ENCODE measurements at places on chromosomes 16 and 17.

DNA sequence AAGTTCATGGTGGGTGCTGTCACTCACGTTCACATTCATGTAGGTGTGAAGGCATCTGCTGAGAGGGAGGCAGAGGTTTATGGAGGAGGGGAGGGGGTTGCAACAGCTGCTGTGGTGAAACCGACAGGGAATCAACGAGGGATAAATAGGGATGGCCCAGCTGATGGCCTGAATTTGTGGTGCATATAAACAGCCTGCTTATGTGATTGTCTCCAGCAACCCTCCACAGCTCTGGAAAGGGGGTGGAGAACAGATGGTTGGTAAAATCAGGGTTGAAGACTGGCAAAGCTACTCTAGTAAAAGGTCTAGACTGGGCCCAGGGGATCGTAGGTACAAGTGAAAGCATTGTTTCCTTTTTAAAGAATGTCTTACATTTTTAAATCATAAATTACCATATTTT is 53.7 kb downstream of the IQCK start:
- no peak for DNase-seq

DNA sequence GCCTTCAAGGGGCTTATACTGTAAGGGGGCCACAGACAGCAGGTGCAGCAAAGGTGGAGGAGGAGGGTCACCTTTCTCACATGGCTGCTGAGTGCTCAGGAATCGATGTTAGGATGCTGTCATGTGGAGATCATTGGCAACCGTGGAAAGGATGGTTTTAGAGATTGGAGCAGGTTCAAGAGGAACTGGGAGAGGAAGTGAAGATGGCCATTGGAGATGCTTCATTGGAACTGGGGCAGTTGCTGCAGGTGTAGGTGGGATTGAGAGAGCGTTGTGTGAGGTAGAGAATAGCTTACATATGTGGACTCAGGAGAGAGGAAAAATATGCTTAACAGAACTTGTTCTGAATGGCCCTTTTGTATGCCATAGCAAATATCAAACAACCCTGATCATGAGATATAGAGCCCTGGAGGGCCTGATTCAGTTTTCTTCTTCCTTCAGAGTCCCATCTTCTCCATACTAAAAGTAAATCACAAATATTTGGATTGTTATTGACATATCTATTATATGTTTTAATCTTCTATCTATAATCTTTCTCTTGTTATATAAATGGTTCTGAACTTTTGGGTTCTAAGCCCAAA is 40.8 kb downstream of the LDHD start:
- no peak for DNase-seq

DNA sequence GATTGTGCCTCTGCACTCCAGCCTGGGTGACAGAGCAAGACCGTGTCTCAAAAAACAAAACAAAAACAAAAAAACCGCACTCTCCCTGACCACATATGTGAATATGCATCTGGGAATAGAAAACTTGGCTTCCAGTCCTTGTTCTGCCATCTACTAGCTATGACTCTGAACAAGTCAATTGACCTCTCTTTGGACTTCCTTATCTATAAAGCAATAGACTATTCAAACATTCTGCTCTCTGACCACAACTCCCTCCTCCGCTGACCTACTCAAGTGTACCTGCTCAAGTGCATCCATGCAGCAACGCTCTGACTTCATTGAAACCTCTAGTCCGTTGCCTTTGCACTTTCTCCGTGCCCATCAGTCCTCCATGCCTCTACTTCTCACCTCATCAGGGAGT is 52.6 kb upstream of the KDM6B start:
- no peak for DNase-seq

DNA sequence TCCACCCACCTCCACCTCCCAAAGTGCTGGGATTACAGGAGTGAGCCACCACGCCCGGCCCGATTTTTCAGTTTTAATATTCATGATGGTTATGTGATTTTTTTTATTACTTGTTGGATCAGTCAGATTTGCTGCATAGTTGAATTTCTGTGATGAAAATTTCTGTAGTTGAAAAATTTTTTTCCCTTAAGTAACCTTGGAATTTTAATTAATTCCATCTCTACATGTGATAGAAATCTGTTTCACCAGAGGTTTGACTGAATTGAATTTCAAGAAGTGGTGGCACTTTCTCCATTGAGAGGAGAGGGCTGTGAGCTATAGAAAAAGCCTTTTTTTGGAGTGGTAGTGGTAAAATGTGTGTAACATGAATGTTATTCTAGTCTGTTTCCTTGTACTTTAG is 24.7 kb downstream of the WIPF2 start:
- no peak for DNase-seq

GRCh38 chr17:1714427-1714979 is 4.3 kb upstream of the TLCD2 start:
- no peak for DNase-seq

DNA sequence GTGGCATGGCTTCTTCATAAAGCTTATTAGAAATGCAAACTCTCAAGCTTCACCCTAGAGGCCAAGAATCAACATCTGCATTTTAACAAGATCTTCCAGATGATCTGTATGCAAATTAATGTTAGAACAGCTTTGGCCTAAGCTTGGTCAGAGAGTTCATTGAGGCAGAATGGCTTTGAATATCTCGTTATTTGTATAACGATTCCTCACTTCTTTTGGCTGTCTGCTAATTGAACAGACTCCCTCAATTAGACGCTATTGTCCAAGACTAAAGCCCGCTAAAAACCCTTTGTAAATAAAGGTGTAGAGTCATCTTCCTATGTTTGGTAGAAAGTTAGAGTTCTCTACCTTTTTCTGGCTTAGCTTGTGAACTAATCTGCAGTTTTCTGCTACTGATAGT is 1453.7 kb downstream of the CDH8 start:
- no peak for DNase-seq

GRCh38 chr17:14011740-14012405 is 57.4 kb upstream of the COX10 start:
- no peak for DNase-seq

- DNase-seq = no peak
These were observed 14.5 kb downstream of the TEX14 start for GRCh38 chr17:58677194-58677880.

DNA sequence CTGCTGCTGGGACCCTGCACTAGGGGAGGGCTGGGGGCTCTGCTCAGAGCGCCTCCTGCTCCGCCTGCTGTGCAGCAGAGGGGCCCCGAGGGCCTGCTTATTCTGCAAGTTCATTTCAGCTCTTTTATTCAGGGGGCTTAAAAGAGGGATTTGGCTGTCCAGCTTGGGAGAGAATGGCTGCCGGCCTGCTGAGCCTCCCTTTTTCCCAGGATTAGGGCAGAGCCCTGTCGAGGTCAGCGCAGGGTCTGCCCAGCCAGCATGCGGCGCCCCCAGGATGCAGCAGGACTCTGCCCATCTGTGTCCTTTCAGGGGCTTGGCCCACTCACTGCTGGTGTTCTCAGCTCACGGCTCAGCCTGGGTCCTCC is 1.1 kb downstream of the SMIM5 start:
- no peak for DNase-seq

GRCh38 chr16:77457046-77457445 is 22.2 kb upstream of the ADAMTS18 start:
- DNase-seq = no peak

GRCh38 chr17:78242024-78242742 is 10.8 kb downstream of the TMEM235 start:
- no peak for DNase-seq

- no peak for DNase-seq
These were observed 1.9 kb upstream of the GDPD3 start for GRCh38 chr16:30115238-30115637.

- DNase-seq = peak; percentile 17
These were observed 3.7 kb upstream of the CDK3 start for GRCh38 chr17:75996665-75997590.

- DNase-seq = no peak
These were observed 58.6 kb upstream of the NUDT7 start for GRCh38 chr16:77663711-77664110.

GRCh38 chr16:84735849-84736586 is 36.2 kb downstream of the USP10 start:
- DNase-seq = no peak

- DNase-seq = no peak
These were observed 831 bp downstream of the CA7 start for GRCh38 chr16:66845080-66845410.

GRCh38 chr17:17568772-17569195 is 22.7 kb downstream of the PEMT start:
- peak; percentile 31 for DNase-seq

GRCh38 chr16:820748-821147 is 20.2 kb upstream of the GNG13 start:
- DNase-seq = no peak

- DNase-seq = no peak
These were observed 67.5 kb downstream of the SMPD3 start for GRCh38 chr16:68380676-68381362.

DNA sequence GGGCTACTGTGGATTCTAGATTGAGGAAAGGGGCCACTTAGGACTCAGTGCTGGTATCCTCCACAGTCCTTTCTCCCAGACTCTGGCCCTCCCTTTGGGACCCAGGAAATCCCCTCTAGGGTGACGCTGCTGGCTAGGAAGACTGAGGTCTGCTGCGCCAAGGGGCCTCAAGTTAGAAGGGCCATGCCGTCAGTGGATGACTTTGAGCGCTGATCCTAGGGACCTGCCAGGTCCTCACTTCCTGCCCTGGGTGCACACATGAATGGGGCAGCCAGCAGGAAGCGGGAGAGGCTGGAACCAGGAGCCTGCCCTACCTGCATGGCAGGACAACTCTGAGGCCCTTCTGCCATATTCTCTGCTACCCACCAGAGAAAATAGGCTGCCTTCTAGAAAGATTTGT is 145.0 kb downstream of the RAB11FIP4 start:
- no peak for DNase-seq

DNA sequence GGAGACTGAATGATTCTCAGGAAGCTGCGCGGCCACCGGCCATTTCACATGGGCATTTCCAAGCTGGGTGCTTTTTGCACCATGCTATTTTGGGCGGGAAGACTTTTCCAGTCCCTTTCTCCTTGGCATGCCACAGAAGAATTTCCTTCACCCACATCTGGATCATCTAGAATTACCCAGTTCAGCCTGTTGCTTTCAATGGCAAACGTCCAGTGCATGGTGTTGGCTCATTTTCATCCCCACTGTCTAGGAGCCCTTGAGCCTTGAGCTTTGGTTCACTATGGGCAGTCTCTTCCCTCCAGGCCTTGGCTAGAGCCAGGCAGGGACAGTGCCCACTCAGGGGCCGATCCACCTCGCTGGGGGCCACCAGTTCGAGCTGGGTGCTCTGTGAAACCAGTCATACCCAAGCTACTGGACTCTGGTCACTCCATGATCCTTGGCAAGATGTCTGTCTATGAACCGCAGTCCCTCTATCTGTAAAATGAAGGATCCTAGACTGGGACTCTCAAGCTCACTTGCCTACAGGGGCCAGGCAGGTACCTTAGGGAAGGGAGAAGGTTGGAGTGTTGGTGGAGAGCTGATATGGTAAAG is 71.1 kb downstream of the CYLD start:
- no peak for DNase-seq

DNA sequence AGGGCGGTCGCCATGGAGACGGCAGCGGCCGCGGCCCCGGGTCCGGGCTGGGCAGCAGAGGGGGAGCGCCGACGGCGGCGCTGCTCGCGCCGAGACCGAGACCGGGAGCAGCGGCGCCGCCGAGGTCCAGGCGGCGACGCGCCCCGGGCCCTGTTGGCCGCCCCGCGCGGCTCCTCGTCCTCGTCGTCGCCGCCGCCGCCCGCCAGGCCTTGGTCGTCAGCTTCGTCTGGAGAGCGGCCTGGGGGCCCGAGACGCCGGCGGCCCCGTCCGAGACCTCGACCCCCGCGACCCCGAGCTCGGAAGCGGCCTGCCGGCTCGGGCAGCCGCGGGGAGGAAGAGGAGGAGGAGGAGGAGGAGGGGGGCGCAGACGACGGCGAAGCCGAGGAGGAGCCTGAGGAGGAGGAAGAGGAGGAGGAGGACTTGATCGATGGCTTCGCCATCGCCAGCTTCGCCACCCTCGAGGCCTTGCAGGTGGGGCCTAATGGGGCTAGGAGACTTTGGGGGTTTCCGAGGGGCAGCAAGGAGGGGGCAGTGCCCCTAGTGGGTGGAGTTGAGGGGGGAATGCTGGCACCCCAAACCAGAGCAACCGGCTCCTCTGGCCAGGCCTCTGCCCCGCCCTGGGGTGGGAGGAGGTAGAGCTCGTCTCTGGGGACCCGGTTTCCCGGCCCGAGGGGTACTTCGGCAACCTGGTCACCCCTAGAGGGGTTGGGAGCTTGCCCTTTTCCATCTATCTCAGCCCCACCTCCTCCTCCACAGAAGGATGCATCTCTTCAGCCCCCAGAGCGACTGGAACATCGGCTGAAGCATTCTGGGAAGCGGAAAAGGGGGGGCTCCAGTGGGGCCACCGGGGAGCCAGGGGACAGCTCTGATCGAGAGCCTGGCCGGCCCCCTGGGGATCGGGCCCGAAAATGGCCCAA is 1.5 kb downstream of the FBRS start:
- DNase-seq = peak; percentile 38

DNA sequence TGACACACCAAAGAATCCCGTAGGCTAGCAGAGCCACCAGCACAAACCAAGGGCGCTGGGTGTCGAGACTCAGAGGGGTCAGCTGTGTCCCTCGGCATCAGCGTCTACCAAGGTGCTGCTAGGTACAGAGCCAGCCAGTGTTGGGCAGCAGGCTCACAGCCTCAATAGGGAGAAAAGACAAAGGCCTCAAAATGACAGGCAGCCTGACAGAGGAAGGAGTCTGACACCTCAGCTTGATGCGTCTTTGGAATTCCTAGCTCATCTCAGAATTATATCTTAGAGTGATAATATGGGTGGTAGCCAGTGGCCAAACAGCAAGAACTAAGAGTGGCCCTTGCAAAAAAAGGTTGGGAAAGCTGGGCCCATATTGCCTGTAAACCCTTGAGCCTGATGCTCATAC is 45.9 kb downstream of the HS3ST3B1 start:
- no peak for DNase-seq

GRCh38 chr16:77434530-77435271 is at the start of gene ADAMTS18:
Gene ADAMTS18, minus strand, starts transcription at chr16:77435034. Its CDS starts 339 bp downstream, at chr16:77434695.
- DNase-seq = no peak

- no peak for DNase-seq
These were observed 14.2 kb downstream of the OSBPL7 start for GRCh38 chr17:47807421-47807820.

DNA sequence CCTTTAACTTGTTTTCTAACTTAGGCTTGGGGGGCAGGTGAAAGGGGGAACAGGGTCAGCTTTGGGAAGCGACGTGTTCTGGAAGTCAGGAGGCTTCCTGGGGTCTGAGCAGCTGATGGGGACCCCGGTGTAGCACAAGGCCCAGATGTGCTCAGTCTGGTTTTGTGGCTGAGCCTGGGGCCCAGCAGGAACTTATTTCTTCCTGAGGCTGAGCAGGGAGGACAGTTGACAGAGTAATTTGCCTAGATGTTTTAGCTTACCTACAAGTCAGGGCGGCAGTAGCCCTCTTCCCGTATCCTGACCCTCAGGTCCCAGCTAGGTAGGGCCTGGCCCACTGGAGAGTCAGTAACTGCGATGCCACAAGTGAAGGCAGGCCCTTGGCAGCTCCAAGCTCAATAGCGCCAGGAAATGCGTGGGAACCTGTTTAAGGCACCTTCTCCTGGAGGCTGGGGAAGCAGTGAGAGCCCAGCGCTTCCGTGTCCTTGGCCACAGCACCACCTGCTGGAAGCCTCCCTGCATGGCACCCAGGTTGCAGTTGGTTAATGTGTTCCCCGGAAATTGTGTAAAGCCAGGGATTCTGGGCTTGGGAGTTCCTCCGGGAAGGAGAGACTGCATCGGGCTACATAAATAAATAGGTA is 5.2 kb downstream of the CCR7 start:
- DNase-seq = peak; percentile 61

Data from stimulated activated CD8-positive, alpha-beta memory T cell treated with anti-CD3 and anti-CD28 coated beads, Interleukin-15, amount 100 ng/mL, for 48 hours (primary cell).